ENCODE measurements at places on chromosomes 2 and 18.

GRCh38 chr2:29749843-29750242, 171.5 kb downstream of the ALK start:
- DNase-seq: no peak

GRCh38 chr2:108348816-108349570, 28.8 kb upstream of the SULT1C4 start:
- DNase-seq: no peak

GRCh38 chr2:173991856-173992588, 26.8 kb upstream of the SP3 start:
- no peak for DNase-seq

- no peak for DNase-seq
Observed at GRCh38 chr18:28422577-28422976, 245.6 kb upstream of the CDH2 start.

DNA sequence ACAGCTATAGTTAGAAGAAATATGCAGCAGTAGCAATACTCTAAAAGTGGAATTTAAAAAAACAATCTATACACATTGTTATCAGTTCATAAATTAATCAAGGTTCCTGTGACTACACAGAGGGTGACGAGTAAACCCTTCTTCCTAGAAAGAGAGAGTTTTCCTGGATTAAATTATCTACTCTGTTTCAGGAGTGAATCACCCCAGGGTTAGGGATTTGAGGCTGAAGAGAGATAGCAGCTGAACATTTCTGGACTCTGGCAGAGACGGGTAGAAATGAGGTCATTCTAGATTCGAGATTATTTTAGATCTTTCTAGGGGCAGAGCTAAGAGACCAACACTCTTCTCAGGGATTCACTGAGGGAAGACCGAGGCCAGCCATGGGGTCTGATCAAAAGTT, 38.8 kb upstream of the PMAIP1 start:
- no peak for DNase-seq

DNA sequence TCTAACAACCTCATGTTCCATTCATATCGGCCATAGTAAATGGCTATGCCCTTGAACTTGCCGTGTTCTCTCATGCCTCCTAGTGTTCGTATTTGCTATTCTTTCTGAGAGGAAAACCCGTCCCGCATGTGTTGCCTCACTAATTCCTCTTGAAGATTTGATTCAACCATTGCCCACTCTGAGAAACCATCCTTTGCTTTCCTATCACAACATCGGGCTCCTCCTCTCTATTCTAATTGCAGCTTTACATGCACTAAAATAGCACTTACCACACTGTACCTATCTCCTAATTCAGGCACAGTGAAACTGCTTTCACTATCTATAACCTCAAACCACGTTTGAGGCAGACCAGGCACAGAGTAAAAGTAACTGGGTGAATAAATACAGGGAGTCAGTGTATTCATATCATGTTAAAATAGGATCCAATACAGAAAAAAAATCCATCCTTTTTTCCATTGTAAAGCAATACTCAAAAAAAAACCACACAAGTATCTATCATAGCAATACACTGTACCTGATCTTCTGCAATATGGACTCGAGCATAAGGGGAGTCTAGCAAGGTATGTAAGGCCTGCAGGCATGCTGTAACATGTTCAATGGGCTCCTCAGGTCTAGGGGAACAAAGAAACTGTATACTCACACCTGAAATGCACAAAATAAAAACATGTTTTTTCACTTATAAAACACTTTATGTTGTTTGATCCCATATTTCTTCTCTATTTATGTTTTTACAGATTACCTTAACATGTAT, 39.0 kb upstream of the STRN start:
- DNase-seq: peak; percentile 58

DNA sequence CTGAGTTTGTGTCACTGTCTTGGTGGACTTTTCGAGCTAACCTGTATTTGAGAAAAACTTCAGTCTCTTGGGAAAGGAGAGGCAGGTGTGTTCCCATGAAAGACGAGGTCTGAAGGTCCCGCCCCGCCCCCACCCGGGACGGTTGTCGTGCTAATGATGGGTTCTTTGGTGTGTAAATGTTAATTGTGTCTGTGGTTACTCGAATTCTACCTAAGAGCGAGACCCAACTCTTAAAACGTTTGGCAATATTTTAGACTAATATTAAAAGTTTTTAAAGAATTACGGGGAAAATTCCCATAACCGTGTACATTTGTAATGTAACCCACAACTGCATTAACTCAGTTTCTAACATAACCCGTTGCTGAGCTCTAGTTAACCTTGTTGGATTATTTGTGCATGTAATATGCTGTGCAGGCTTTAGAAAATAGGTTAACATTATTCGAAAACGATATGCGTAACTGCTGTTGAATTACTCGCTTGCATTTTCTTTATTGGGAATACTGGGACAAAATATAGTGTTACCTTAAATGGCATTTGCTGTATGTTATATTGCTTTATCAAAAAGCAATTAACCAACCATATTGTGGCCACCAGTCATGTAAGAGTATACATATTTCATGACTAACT, 833 bp downstream of the EPB41L5 start:
- no peak for DNase-seq

GRCh38 chr2:161139098-161139987, 20.9 kb upstream of the TANK start:
- peak; percentile 61 for DNase-seq

GRCh38 chr2:84896567-84896966, 8.9 kb upstream of the TMSB10 start:
- no peak for DNase-seq

DNA sequence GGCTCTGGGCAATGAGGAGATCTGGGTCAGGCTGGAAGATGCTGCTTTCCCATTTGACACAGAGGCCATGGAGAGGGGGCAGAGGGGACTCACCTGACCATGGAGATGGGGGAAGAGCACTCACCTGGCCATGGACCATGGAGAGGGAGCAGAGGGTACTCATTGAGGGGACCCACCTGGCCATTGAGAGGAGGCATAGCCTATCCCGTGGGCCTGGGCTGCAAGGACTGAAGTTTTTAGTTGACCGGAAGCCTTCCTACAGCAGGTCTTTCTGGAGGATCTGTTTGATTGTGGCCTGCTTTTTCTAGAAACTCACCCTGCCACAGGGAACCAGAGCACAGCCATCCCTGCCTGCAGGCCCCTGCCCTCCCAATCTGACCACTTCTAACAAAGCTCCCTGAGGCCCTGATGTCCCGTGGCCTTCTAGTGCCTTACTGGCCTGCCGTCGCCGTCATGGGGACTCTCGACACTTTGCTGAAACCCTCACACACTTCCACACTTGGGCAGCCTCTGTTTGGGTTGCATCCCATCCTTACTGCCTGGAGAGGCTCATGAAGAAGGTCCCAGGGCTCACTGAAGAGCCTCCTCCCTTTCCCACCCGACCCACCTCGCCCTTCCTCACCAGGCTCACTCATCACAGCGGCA, 5.1 kb upstream of the PROM2 start:
- no peak for DNase-seq

DNA sequence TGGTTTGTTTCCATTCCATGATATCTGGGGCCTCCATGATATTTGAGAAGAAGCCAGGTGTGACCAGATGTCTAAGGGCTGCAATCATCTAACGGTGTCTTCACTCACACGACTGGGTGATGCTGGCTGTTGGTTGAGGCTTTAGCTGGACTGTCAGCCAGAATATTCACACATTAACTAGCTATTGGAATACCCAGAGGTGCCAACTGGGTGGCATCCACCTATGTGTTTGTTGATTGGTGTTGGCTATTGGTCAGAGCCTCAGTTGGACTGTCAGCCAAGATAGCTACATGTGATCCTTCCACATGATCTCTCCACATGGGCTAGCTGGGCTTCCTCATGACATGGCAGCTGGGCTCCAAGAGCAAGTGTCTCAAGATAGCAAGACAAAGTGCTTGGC, 117.4 kb downstream of the CDCA7 start:
- no peak for DNase-seq

- DNase-seq: no peak
Observed at GRCh38 chr18:9765501-9765900, 57.4 kb downstream of the RAB31 start.

Measured in NAMALWA (cell line).